ENCODE measurements at places on chromosomes 2 and 18.

DNA sequence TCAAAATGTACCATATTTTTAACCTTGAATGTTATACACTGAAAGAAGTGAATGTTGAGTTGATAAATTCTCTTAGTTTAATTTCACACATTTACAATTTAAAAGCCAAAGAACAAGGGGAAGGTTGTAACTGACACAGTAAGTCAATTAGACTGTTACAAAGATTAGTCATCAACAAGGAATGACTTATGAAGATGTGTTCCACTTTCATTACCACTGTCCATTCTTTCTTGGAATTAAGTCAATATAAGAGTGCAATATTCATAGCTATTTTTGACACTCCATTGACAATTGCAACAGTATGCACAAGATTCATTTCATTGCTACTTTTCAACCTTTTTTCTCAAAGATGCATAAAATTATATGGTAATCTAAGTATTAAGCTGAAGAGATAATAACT, 291.3 kb downstream of the RIT2 start:
- DNase-seq: no peak

DNA sequence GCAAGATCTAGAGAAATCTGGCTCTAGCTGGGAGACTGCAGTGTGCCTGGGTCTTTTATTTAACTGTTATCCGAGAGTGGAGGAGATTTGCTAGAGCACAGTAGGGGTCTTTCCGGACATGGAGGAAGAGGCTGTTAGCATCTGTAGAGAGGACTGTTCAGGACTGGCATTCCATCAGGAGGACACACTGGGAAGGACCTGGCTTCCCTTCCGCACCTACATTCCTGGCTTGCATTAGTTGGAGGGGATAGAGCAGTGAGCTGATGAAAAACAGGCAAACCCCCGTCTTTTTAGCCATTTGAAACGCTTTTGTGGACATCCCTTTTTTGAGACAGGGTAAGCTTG, 874 bp upstream of the PIEZO2 start:
- DNase-seq: no peak

- DNase-seq: no peak
Observed at GRCh38 chr18:52499644-52500043, 159.6 kb downstream of the DCC start.

GRCh38 chr2:56209701-56210100, 25.9 kb downstream of the CCDC85A start:
- no peak for DNase-seq

DNA sequence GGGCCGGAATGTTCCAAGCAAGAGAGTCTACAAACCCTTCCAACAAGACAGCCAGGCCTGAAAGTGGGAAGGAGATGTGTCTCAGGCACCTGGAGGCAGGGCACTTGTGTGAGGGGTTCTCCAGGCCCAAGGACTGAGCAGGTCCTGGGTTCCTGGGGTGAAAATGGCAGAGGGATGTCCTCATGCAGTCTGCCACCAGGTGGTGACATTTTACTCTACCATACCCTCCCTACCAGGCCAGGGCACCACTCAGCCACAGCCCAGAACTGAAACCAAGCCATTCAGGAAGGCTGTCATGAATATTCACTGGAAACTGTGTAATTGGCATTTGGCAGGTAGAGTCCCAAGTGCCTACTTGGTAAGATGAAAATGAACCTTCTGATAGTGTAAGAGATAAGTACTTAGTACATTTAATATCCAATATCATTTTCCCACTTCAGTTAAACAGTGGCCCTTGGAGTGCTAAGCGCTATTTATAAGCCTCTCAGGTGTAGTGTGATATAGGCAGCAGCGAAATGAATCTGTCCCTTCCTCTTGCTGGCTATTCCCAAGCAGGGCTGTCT, 185.1 kb downstream of the MYO5B start:
- DNase-seq: no peak

DNA sequence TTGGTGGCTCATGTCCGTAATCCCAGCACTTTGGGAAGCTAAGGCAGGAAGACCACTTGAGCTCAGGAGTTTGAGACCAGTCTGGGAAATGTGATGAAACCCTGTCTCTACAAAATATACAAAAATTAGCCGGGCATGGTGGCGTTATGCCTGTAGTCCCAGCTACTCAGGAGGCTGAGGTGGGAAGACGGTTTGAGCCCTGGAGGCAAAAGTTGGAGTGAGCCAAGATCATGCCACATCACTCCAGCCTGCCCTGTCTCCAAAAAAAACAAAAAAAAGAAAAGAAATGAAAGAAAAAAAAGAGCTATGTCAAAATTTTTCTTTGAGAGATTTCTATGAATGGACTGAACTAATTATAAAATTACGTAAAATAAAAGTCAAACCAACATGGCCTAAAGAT, 34.7 kb downstream of the ROCK2 start:
- DNase-seq: no peak

DNA sequence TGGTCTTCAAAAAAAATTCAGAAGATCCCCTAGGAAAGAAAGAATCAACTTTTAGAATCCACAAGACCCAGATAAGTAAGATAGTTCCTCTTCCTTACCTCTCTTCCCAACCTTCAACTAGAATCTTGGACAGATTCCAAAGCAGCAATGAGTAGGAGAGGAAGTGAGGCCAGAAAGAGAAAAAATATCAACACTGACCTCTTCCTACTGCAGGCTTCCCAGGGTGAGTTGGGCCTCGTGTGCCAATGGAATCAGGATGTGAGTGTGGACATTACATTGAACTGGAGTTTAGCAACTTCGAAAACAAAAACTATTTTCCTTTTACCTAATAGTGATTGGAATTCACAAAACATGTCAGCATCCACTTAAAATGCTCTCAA, 102.5 kb upstream of the PIEZO2 start:
- DNase-seq: no peak

DNA sequence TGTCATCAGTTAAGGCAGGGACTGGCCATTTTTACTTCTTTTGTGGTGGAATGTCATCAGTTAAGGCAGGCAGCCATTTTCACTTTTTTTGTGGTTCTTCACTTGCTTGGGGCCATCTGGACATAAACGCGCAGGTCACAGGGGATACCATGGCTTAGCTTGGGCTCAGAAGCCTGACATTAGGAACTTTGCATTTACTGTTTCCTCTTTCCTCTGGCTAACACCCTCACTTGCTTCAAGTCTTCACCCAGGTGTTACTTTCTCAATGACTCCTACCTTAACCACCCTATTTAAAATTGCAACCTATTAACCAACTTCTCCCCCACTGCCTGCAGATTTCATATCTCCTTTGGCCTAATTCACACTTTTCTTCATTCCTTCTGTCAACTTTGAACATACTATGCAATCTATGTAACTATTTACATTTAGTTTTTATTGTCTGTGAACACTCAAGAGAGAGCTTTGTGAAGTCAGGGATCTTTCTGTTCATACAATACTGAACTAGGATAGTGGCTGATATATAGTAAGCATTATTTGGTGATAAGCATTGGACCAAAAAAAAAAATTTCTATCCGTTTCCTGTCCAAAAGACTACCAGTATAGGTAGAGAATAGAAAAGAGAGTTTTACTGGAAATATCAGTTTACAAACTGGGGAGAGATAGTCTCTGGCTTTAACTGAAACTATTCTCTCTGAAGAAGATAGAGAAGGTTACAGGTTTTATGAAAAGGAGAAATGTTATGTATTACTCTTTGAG, 600.1 kb upstream of the ZNF804A start:
- DNase-seq: no peak

GRCh38 chr18:24841536-24841935, 381.1 kb downstream of the HRH4 start:
- DNase-seq: no peak

- no peak for DNase-seq
Observed at GRCh38 chr2:239159476-239159911, 241.3 kb downstream of the HDAC4 start.

DNA sequence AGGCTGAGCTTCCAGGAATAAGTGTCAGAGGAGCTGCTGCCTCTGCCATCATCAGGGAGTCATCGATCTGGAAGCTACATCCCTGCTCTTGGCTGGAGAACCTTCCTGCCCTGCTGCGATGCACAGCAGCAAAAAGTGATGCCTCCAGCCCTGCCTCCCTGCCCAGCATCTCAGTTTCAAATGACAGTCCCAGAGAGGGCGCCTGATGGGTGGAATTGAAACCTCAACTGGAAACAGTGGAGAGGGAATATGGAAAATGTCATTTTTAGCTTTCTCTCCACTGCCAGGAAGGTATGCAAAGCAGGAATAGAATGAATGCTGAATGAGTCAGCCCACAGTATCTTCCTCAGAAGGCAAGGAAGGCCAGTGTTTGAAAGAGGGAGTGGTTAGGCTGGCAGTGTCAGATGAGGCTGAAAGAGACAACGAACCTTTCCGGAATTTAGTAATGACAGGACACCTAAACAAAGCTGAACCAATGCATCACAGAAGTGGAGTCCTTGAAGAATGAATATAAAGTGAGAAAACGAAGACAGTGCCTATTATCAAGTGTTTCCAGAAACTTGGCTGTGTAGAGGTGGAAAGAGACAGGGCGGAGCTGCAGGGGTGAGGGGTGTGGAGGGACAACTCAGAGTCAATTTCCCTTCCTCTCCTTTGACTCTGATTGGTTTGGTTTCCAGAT, 153.9 kb upstream of the NDUFV2 start:
- no peak for DNase-seq

GRCh38 chr18:22322243-22322691, 95.4 kb downstream of the CTAGE1 start:
- DNase-seq: no peak

DNA sequence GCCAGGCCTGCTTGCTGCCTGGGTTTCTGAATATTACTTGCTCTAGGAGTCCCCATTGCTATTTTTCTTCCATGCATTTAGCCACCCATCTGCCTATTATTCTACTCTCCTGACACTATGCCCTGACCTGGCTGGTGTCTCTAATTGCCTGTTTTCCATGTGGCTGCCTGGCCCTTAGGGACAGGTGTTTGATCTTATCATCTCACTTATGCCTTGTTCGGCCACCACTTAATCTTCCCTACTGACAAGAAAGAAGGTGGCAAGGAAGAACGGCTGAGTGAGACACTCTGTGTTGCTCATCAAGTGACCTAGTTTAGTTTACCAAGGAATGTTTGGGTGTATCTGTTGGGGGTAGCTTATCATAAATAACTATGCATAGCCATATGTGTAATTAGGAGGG, 50.4 kb upstream of the RAPH1 start:
- DNase-seq: no peak

- DNase-seq: no peak
Observed at GRCh38 chr18:57023275-57023882, 123.5 kb upstream of the BOD1L2 start.

DNA sequence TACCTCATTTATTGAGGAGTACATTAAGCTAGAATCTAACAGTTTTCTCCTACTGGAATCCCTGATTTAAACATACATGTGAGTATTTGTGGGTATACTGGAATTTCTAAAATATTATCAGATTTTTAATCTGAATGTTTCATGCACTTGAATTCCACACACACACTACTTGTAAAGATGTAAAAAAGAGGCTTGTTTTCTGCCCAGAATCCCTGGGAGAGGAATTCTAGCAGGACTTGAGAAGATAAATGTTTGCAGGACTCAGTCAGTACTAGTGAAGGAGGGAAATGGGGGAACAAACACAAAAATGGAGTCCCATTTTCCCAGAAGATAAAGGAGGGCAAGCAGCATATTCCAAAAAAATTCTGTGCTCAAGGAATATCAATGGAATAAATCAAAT, 17.0 kb downstream of the COL5A2 start:
- DNase-seq: no peak

- no peak for DNase-seq
Observed at GRCh38 chr2:209209943-209210342, 213.9 kb upstream of the MAP2 start.

DNA sequence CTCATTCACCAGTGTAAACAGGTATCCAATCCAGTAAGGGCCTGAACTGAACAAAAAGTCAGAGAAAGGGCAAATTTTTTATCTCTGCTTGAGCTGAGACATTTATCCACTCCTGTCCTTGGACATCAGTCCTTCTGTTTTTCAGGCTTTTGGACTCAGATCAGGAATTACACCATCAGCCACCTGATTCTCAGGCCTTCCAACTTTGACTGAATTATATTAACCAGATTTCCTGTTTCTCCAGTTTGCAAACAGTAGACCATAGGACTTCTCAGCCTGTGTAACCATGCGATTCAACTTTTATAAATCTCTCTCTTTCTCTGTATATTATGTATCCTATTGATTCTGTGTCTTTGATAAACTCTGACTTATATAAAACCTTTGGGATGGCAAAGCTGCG, 289.3 kb upstream of the CDH2 start:
- no peak for DNase-seq

DNA sequence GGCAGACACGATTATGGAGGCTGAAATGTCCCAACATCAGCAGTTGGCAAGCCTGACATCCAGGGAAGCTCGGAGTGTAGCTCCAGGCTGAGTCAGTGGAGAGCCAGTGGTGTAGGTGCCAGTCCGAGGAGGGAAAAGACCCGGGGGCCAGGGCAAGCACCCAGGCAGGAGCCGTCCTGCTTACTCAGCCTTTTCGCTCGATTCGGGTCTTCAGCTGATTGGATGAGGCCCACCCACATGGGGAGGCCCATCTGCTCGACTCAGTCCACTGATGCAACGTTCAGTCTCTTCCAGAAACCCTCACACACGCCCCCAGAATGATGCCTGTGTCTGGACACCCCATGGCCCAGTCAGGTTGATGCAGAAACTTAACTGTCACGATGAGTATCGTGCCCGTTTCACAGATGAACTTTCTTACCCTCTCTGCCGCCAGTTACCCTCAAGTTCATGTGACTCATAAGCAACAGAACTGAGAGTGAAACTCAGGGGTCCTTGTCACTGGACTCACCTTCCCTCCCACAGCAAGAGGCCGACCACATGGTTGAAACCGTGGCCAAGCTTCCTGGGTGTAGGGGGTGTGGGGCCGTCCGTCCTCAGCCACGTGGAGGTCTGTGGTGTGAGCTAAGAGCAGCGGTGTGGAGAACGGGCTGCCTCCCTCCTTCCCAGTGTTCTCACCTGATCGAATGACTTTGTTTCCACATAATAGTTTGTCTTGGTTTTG, 197.4 kb upstream of the HDAC4 start:
- DNase-seq: peak; percentile 48

DNA sequence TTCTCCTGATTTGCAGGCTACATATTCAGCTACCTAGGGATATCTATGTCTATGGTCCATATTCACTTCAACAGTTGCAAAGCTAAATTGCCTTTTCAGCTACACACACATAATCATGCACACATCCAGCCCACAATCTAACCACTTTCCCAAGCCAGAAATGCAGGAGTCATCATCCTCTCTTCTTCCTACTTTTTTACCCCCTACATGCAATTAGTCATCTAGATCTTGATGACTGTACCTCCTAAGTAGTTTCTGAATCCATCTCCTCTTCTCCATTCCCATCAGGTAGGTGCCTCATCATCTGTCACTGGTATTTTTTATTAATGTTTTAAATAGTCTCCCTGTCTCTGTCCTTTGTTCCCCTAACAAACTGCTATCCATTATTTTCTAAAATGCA, 23.7 kb upstream of the SPRED2 start:
- DNase-seq: no peak

- no peak for DNase-seq
Observed at GRCh38 chr18:61860302-61860701, 32.5 kb downstream of the RNF152 start.
